ENCODE measurements at places on chromosomes 4 and X. TPM values are rescaled to one million over a fixed set of nuclear protein-coding genes. Genes with fewer than 3 reads are reported as not detected.

- no peak for DNase-seq
Observed at GRCh38 chr4:54484383-54484782, 173.4 kb upstream of the KIT start.

DNA sequence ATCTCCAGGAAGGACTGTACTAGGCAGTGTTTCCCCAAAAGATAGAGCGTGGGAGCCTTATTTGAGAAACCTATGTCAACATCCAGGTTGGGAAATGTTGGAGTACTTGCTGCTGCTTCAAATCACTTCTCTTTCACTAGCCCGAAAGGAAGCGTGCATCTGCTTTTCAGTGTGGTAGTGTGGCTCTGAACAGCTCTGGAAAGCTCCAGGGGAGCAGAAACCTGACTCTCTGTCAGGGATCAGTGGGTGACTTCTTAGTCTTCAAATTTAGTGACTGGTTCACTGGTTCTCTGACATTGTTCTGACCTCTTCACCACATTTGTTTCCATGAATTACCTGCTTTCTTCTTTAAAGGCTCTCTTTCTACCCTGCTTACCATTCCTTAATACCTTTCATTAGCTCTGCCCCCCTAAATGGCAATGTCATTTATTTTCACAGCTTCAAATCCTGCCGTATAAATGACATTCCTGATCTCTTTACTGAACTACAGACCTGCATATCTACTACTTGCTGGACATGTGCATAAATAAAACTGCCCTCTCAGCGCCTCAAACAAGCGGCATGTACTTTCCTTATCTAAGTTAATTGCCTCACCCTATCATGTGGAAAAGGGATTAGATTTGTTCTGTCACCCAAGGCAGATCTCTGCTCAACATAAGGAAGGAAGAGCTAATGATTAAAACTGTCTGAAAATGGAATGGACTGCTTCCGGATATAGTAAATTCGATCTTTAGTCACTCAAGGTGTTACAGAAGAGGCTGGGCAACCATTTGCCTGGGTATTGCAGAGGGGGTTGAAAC is 37.0 kb downstream of the DLG3 start:
- DNase-seq: no peak

DNA sequence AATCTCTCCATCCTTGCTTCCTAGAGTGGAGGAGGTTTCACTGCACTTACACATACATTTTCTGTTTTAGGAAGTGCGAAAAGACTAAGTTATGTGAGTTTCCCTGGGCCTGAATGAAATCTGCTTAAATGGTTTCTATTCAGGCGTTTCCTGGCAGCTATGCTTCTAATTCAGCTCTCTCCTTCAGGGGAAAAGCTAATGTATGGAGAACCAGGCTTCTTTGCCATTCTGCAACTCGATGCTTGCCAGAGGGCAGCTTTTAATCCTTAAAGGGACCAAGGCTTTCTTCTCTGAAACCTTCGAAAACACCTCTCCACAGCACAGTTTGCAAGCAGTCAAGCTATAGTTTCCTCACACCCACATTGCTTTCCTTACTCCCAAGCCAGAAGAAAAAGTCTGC is 89.5 kb upstream of the ARX start:
- DNase-seq: no peak

Gene FGFR3
- total RNA-seq: 17.5 TPM

DNA sequence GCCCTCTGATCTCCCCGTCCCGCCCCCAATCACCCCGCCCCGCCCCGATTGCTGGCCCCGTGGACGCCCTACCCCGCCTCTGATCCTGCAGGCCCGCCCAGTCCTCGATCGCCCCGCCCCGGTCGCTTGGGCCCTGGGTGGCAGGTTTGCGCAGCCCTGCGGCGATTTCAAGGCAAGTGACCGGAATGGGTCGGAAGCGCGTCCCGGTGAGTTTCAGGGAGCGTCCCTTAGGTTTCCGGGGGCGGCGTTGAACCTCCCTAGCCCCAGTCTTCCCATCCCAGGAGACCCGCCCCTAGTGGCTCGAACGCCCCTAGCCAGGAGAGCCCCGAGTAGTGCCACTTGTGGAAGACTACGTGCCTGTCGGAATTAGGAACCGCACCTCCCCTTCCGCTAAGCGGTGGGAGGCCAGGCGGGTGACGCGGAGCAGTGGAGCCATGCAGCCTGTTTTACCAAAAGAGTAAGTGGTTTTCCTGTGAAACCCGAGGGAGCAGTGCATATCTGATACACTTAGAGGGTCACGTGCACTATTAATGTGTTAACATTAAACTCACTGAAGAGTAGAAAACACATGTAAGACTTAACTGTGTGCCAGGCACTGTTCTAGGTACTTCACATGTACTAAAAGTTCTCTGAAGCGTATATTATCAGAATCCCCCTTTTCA is 354 bp upstream of the TEC start:
- DNase-seq: peak; percentile 97

Gene GPR50
- total RNA-seq: not detected

DNA sequence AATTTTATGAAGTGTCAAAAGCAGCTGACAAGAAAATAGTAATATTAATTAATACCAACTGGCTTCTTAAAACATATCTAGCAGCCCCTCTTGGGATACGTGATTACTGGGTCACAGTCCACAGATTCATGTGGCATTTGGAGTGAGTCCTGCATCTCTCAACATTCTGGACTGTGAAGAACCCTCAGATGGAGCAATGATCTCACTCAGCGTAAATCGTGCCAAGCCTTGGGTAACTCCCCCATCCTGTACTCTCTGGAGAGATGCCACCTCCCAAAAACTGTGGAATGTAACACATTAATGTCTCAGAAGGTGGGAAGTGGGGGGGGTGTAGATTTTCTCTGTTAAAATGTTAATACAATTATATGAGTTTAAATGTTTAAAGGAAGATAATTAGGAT is 118.2 kb upstream of the IQCM start:
- DNase-seq: no peak

Gene CSAG3
- total RNA-seq: not detected

DNA sequence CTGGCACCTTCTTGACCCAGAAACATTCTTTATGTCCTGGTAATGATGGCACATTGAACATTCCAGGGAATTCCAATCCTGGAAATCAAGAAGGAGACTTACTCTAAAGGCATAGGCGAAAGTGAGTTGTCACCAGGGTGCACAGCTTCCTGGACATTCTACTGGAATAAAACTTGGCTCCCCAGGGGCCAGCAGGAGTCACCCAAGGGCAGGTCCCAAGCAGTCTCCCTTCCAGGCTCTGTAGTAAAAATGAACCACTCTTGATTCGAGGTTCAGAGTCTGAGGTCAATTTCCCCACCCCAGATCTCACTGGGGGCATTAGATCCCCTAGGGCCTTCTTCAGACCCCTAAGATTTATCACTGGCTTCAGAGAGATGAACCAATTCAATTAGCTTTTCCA is 338.7 kb upstream of the GATB start:
- no peak for DNase-seq

Gene MAGED4
- 1.3 TPM for total RNA-seq

DNA sequence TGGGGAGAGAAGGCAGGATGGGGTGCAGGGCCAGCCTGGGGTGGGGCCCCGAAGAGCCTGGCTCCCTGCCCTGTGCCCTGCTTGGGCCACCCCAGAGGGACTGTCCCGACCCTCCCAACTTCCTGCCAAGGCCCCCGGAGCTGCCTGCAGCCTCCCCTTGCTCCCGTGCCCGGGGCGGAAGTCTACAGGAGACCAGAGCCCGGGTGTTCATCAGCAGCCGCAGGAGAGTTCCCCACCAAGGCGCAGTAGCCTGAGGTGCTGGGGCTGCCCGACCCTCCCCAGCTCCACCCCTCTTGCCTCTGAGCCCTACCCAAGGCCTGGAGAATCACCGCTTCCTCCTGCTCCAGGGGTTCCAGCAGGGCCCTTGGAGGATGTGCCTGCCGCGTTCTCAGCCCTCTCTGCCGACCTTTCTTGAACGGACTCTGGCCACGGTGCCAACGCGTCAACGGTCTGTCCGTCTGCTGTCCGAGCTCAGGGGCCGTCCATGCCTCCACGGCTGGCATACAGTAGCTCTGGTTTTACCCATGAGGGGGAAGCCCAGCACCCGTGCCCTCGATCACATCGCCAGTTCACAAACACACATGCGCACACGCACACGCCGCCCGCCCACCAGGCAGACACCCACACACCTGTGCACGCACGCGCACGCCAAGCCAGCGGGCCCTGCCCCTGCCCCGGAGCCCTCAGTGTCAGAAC is 36.0 kb upstream of the SPON2 start:
- DNase-seq: peak; percentile 22

DNA sequence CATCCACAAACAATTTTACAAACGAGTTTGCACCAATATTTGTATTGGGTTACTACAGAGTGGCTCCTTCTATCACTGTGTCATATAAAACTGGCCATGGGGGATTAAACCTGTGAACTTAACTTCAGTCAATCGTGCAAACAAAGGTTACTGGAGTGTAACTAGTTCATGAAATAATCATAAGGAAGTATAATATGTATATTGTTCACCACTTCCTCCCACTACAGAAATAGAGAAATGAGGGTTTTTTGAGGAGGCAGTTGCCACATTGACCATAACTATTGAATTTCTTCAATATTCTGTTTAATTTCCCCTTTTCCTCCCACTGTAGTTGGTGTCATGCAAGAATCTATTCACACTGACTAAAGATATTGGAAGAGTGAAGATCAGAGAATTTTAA is at the start of gene GPR82:
TSS of gene GPR82 (plus strand) at position 356 of the 400 bp plus-strand sequence. CDS start 2,846 bp downstream, outside the sequence.
- DNase-seq: no peak

DNA sequence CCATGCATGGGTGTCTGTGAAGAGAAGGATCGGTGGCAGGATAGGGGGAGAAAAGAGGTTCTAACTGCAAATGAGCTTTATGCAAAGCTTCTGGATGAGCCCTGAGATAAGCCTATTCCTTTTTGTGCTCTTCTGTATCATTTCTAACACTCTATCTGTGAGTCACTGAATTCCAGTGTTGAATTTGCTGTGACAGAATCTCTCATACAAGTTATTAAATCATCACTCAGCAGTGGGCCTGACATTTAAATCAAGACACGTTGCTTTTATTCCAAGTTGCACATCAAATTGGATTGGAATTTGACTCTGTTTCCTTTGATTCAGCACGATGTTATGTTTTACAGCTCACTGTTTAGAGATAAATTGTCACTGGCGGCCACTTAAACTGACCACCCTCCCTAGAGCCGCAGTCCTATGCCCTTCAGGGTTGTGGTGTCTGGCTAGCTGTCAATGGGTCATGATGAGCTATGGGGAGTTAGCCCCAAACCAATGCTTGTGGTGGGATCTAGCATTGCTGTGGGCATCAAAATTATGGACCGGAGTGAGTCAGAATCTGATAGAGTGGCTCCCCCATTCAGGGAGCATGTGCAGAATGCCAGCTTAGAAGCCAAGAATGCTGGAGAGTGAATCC is 42.7 kb downstream of the LHFPL1 start:
- DNase-seq: no peak

DNA sequence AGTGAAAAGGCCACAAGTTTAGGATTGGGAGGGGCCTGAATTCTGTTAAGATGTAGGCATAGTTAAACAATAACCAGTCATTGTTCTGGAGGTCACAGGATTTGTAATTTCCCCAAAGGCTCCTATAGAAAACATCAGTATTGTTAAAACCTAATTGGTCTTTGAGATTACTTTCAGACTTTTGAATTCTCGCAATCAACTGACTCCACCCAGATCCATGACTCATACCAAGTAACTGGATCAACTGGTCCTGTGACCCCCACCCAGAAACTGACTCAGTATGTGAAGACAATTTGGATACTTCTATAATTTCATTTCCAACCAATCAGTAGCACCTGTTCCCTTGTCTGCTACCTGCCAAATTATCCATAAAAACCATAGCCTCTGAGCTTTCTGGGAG is 28.4 kb downstream of the MAGEB16 start:
- DNase-seq: no peak

- no peak for DNase-seq
Observed at GRCh38 chrX:129721870-129722269, 16.9 kb upstream of the XPNPEP2 start.

DNA sequence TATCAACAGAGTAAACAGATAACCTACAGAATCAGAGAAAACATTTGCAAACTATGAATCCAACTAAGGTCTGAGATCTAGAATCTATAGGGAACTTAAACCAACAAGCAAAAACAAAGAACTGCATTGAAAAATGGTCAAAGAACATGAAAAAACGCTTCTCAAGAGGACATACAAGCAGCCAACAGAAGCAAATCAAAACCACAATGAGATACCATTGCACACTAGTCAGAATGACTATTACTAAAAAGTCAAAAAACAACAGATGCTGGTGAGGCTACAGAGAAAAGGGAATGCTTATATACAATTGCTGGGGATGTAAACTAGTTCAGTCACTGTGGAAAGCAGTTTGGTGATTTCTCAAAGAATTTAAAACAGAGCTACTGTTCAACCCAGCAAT is 255.7 kb downstream of the TMEM47 start:
- DNase-seq: no peak

DNA sequence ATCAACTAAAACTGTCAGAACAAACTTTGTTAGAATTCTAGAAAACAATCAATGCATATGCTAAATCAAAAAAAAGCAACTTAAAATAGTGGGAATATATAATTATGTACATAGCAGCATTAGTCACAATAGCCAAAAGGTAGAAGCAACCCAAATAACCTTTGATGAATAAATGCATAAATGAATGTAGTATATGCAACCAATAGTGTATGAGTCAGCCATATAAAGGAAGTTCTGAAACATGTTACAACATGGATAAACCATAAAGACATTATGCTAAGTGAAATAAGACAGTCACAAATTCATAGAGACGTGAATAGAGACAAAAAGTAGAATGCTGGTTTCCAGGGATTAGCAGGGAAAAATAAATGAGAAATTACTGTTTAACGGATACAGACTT is 762.8 kb upstream of the INTU start:
- DNase-seq: no peak

- DNase-seq: no peak
Observed at GRCh38 chr4:16206848-16207247, 19.4 kb downstream of the TAPT1 start.

Gene IRS4
- total RNA-seq: not detected

DNA sequence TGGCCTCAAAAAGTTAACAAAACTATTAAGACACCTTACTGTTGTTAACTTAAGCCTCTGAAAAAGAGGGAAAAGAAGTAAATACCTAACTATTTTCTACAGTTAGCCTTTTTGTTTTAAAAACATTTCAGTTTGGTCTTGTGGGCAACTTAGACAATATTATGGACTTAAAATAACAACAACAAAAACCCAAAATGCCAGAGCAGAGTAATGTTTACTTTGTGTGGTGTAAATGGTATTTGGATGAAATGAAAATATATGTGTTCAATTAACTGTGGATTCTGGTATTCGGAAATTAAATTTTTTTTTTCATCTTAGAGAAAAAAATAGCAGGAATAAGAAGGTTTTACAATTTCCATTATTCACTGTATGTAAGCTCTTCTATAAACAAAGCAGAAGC is 79.6 kb upstream of the NPNT start:
- DNase-seq: no peak

- no peak for DNase-seq
Observed at GRCh38 chr4:110660755-110661154, 37.9 kb upstream of the PITX2 start.

Gene PHEX
- 0.29 TPM for total RNA-seq

DNA sequence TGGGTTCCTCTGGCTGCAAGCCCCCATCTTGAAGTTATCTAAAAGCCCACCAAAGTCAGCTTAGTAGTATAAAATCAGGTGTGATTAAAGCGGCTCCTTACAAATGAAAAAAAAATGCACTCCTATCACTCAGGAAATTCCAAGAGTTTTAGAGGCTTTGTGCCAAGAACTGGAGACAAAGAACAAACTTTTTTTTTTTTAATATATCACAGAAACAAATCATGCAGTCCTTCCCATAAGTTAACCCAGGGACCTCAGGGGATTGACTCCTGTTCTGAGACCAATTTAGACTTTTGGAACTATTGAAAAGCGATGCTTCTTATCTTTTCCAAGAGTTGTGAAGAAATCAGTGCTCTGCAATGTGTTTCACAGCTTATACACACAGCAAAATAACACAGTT is 53.6 kb downstream of the HHIP start:
- no peak for DNase-seq
